ENCODE measurements at places on chromosomes 12 and 14.

DNA sequence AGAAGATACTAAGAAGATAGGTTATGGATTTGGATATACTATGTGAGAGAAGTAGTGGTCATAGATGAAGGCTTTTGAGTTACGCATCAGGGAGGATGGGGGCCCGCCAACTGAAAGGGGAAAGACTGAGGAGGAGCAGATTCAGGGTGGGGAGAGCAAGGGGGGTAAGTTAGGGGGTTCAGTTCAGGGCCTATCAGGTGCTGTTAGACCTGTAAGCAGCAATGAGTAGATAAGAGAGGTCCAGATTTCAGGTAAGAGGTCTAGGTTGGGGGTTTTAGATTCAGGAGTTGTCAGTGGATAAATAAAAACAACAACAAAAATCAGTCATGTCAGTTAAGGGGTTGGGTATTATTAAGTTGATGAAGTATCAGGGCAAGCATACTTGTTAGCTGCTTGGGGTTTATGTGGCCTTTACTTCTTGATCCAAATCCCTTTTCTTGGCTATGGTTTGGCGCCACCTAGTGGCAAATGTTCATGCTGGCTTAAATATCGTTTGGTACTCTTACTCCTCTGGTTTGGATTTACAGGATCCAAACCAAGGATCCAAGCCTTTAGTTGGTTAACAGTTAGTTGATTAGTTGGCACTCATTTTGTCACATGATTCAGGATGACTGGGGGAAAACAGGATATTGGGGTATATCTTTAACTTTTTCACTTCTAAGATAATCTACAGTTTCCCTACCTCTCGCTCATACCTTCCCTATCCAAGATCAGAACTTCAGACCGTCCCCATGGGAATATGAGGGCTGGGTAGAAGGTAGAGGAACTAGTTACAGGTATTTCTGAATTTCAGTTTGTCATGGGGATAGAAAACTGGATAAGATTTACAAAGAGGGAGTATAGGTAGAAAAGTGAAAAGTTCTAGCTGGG is 65.1 kb downstream of the PCNX1 start:
- peak; percentile 43 for DNase-seq

- peak; percentile 3 for DNase-seq
Measured at GRCh38 chr12:100295764-100296555, 29.0 kb downstream of the SCYL2 start.

DNA sequence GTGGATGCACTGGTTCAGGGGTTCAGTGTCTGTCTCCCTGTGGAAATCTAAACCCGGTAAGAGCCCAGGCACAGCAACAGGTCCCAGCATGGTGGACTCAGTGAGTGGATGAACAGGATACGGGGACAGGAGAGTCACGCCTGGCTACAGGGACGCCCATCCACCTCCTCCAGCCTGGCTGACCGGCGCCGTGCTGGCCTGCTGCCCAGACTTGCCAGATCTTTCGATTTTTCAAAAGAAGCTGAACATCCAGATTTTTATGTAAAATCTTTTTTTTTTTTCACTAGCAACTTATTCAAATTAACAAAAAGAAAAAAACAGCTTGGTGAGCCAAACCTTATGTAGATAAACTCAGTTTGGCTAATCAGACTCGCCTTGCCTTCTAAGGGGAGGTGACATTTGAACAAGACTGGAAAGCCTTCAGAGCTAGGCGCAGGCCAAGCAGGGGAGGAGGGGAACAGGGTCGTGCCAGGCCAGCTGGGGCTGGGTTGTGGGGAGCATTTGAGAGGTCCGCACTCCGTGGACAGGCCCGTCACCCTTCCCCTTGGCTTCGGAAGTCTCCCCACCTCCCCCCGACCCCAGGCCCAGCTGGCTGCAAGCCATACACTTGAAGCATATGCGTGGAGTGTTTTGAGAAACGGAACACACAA is 87.8 kb upstream of the NCOR2 start:
- no peak for DNase-seq

- DNase-seq: no peak
Measured at GRCh38 chr14:72742838-72743195, 151.1 kb downstream of the DPF3 start.

- DNase-seq: no peak
Measured at GRCh38 chr14:50523271-50524041, 8.9 kb downstream of the MAP4K5 start.

DNA sequence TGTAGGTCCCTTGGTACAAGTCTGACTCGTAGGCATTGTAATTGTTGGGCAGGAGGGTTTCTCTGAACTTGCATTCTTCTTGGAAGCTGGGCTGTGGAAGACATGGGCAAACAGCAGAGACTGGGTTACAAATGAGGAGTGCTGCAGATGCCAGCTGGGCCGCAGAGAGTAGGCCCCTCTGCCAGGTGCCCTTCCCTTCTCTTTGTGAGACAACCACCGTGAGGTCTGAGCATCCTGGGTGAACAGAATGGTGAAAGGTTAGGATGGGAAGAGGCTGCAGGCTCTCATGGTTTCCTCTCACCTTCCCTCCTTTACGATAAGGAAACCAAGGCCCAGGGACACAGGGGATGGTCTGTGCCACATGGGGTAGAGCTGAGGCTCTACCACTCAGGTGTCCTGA is 11.3 kb downstream of the FGF6 start:
- DNase-seq: no peak

DNA sequence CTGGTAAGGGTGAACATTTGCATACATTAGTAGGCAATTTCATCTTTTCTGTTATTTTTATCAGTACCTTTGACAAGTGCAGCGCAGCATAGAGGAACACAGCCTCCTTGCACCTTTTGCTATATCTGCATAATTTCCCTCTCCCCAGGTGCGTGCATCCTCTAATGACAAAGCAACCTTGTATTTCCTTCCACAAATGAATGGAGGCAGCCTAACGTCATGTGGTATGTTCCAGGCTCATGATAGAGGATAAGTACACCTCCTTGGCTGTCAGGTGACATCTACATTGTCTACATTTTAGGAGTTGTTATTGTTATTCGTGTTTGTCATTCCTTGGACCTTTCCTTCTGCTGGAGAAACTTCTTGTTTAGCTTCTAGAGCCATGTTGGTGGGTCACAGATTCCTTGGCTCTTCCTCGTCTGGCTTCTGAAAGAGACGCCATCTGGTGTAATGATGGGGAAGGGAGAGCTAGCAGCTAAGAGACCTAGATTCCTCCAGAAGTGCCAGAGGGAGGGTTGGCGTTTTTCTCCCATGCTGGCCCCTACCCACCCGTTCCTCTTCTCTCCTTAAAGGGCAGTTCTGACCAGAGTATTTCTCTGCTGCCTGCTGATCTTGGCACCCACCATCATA is 37.0 kb downstream of the EVL start:
- no peak for DNase-seq

DNA sequence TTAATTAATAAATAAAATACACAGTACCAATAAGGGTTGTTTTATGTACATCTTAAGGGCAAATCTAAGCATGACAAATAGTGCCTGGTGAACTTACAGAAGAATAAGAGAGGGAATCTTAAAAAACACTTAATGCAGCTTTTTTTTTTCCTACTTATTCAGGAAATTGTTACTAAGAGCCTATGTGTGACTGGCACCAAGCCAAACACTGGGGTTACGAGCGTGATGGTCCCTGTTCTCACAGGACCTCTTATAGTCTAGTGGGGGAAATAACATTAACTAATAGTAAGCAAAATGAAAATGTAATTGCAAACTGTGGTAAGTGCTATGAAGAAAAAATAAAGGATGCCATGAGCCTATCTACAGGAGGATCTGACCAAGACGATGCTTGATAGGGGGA is 53.6 kb downstream of the RTN1 start:
- DNase-seq: no peak

DNA sequence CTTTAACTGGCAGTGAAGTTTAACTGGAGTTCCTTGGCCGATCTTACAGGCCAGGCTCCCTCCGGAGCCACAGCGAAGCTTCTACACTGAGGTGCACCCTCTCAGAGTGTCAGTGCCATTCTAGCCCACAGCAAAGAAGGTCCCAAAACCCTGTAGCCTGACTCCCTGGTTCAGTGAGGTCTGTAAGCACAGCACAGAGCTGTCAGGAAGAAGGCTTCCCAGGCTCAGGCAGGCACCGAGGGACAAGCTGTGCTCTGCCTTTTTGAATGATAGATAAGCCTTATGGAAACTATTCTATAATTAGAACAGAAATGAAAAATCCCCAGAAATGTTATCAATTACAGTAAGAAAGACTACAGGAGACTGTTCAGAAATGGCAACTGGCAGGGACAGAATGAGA is 40.2 kb downstream of the MOK start:
- no peak for DNase-seq

GRCh38 chr12:79925492-79925891 is 9.4 kb downstream of the PPP1R12A start:
- DNase-seq: no peak

- DNase-seq: no peak
Measured at GRCh38 chr14:31357279-31357678, 63.1 kb downstream of the HEATR5A start.

- DNase-seq: no peak
Measured at GRCh38 chr12:49059299-49060171, 1.1 kb downstream of the KMT2D start.

DNA sequence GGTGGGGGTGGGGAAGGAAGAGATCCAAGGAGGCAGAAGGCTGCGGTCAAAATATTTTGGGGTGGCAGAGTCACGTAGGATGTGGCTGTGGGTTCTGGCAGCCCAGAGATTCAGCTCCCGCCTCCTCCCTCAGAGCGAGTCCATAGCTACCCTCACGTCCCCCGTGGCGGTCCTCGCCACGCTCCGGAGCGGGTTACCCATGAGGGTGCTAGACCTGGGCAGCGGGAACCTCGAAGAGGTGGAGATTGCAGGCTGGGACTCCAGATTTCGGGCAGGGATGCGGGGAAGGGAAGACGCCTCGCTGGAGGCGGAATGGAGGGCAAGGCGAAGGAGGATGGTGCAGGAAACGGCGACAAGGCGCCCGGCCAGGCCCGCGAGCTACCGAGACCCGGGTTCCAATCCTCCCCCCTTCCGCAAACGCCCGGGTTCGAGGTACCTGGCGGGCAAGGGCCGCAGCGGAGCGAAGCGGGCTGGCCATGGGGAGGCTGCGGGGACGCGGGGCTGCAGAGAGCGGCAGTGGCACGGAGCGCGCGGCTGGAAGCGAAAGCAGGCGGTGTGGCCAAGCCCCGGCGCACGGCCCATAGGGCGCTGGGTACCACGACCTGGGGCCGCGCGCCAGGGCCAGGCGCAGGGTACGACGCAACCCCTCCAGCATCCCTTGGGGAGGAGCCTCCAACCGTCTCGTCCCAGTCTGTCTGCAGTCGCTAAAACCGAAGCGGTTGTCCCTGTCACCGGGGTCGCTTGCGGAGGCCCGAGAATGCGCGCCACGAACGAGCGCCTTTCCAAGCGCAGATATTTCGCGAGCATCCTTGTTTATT is 46.2 kb downstream of the BCAT1 start:
- no peak for DNase-seq

GRCh38 chr12:42343721-42344120 is 17.8 kb downstream of the PPHLN1 start:
- DNase-seq: no peak

- DNase-seq: peak; percentile 19
Measured at GRCh38 chr12:69639400-69640016, 28.8 kb upstream of the LRRC10 start.

- DNase-seq: no peak
Measured at GRCh38 chr14:94097091-94097490, 13.4 kb upstream of the IFI27 start.

DNA sequence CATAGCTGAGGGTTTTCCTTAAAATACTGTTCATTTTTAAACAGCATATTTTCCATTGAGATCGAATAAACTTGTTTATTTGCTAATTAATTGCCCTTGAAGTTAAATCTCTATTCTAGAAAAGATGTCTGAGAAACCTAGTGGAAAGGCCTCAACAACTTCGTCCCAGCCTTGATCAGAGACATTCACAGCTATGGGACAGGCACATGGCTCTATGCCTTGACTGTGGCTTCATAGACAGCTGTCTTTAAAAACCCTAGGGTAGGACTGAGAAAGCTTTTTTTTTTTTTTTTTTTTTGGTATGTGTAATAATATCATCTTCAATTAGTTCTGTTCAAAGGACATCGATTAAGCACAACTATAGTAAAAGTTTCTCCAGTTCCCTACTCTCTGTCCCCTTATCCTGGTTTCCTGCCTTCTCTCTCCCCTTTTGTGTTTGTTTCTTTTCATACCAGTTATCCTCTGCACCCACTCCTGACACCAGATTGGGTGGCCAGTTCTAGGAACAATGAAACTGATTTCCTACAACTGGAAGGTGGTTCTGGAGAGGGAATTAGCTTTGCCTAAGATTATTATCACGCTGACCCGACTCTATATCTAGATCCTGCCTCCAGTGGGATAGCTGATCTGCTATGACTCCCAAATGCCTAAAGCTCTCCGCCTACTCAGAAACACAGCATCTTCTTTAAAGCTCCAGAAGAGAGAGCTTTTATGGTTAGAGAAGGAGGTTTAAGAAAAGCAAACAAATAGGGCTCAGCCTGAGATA is 20.3 kb downstream of the SOCS2 start:
- DNase-seq: no peak

- peak; percentile 85 for DNase-seq
Measured at GRCh38 chr14:103198131-103199105, 75.2 kb downstream of the TNFAIP2 start.

DNA sequence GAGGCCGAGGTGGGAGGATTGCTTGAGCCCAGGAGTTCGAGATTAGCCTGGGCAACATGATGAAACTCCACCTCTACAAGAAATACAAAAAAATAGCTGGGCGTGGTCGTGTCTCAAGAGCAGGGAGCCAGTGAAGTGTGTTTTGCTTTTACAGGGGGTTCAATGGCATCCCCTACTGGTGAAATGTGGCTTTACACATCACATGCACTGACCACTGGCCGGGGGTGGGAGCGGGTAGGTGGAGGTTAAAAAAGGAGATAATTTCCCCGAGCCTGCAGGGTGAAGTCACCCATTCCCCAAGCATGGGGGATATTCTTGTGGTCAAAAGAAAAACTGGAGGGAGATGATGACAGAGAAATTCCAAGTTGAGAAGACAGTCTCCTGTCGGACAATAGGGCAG is 63.6 kb upstream of the PWP1 start:
- no peak for DNase-seq

DNA sequence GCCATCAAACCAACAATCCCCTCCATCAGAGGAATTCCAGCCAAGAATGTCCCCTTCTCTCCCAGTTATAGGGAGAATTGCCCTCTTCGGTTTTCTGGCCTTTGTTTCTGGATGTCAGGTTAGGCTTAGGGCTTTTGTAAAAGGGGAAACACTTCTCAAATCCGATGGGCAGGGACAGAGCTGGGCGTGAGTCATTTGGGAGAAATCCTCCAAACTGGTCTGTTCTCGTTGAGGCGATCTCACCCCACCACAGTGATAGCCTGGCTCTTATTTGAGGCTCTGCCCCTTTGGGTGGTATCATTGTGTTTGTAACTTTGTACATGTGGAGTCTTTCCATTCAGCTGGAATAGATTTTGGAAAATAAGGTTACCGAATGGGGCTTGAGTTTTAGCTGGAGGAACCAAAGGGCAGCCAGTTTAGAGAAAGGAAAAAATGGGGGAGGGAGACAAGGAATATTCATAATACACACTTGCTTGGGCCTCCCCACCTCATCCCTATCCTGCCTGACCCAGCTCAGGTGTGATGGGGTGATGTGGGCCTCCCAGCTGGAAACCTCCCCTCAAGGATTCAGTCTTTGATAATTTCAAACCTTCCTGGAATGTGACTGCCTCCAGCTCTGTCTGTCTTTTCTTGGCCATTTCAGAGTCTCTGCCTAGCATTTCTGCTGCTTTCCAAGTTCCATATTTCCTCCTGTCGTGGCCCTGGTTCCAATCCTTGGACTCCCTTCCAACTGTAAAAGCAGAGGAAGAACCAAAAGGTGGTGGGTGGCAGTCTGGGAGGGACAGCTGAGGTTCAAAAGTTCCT is 7.5 kb downstream of the HOXC4 start:
- DNase-seq: no peak

GRCh38 chr12:55965941-55966407 is at the start of gene PMEL:
PMEL (minus strand) TSS chr12:55966042; CDS start chr12:55966011, 31 bp downstream.
- DNase-seq: no peak
